ENCODE measurements at places on chromosomes 5 and 9.

- H3K36me3 ChIP-seq, result no peaks in the 10 kb centered on the region
- no peak overlapping the region for H3K4me3 ChIP-seq
- H3K4me1 ChIP-seq, result peaks cover 25% of the 10 kb centered on the region
- DNase-seq, result no peak
Measured at GRCh38 chr5:9624196-9624947, 5.8 kb downstream of the TAS2R1 start.

DNA sequence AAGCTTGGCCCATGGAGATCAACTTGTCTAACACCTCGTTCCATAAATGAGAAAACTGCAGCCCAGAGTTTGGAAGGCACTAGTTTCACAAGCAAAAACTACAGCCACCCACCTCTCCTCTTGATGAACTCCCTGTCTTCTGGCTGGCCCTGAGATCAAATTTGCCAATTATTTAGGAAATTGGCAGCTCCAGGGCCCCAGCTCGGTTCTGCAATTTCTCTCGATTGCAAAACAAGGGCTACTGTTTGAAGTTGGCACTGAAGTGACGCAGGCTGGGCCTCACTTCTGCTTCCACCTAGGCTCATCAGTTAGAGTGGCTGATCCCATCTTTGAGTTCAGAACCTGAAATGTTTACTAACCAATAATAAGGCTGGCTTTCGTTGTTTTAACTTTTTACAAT lies 3.7 kb upstream of the GPX3 start:
- H3K27ac ChIP-seq, result no peak overlapping the region
- DNase-seq, result no peak
- no peaks in the 10 kb centered on the region for H3K36me3 ChIP-seq
- no peak overlapping the region for H3K4me3 ChIP-seq

GRCh38 chr5:130034566-130035210 lies 130.4 kb downstream of the CHSY3 start:
- H3K27me3 ChIP-seq, result no peaks in the 10 kb centered on the region
- H3K4me1 ChIP-seq, result peaks cover 4% of the 10 kb centered on the region
- H3K27ac ChIP-seq, result no peak overlapping the region
- no peak for DNase-seq
- no peaks in the 10 kb centered on the region for H3K36me3 ChIP-seq
- H3K4me3 ChIP-seq, result no peak overlapping the region

GRCh38 chr9:124950050-124950718 lies 9.3 kb upstream of the GOLGA1 start:
- H3K4me3 ChIP-seq, result no peak overlapping the region
- no peaks in the 10 kb centered on the region for H3K4me1 ChIP-seq
- no peak overlapping the region for H3K27ac ChIP-seq
- no peaks in the 10 kb centered on the region for H3K36me3 ChIP-seq
- no peak for DNase-seq

- no peak overlapping the region for H3K4me3 ChIP-seq
- no peaks in the 10 kb centered on the region for H3K4me1 ChIP-seq
- no peak for DNase-seq
- H3K27me3 ChIP-seq, result no peaks in the 10 kb centered on the region
- no peak overlapping the region for H3K27ac ChIP-seq
Measured at GRCh38 chr9:81132796-81133195, 556.6 kb downstream of the TLE1 start.

GRCh38 chr5:1462358-1462757 lies 17.1 kb upstream of the SLC6A3 start:
- no peak overlapping the region for H3K4me3 ChIP-seq
- H3K36me3 ChIP-seq, result peaks cover 38% of the 10 kb centered on the region
- H3K27me3 ChIP-seq, result no peaks in the 10 kb centered on the region
- H3K27ac ChIP-seq, result no peak overlapping the region

- no peak for DNase-seq
- H3K27ac ChIP-seq, result no peak overlapping the region
- H3K27me3 ChIP-seq, result no peaks in the 10 kb centered on the region
- no peaks in the 10 kb centered on the region for H3K4me1 ChIP-seq
Measured at GRCh38 chr5:170603578-170604565, 100.1 kb downstream of the KCNIP1 start.

GRCh38 chr5:60036192-60036938 lies 142.8 kb upstream of the PDE4D start:
- no peak overlapping the region for H3K27ac ChIP-seq
- H3K4me1 ChIP-seq, result no peaks in the 10 kb centered on the region
- no peaks in the 10 kb centered on the region for H3K36me3 ChIP-seq

DNA sequence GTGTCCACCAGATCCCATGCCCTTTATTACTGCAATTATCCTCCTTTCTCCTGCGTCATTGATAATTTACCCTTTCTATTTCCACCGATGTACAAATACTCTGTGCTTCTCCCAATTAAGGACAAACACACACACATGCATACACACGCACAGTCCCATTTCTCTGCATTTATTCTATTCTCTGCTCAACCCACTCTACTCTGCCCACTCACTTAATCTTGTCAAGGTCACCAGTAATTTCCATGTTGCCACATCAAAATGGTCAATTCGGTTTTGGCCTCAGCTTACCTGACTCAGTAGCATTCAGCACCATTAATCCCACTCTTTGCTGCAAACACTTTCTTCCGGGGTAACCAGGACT lies 14.6 kb upstream of the STRBP start:
- H3K4me3 ChIP-seq, result no peak overlapping the region
- no peaks in the 10 kb centered on the region for H3K27me3 ChIP-seq
- no peak overlapping the region for H3K27ac ChIP-seq
- no peak for DNase-seq
- no peaks in the 10 kb centered on the region for H3K4me1 ChIP-seq
- H3K36me3 ChIP-seq, result no peaks in the 10 kb centered on the region

- H3K4me1 ChIP-seq, result peaks cover 2% of the 10 kb centered on the region
- no peak overlapping the region for H3K4me3 ChIP-seq
- no peak for DNase-seq
- H3K36me3 ChIP-seq, result no peaks in the 10 kb centered on the region
- H3K27me3 ChIP-seq, result peaks cover 6% of the 10 kb centered on the region
Measured at GRCh38 chr9:126699401-126699881, 85.7 kb downstream of the LMX1B start.

DNA sequence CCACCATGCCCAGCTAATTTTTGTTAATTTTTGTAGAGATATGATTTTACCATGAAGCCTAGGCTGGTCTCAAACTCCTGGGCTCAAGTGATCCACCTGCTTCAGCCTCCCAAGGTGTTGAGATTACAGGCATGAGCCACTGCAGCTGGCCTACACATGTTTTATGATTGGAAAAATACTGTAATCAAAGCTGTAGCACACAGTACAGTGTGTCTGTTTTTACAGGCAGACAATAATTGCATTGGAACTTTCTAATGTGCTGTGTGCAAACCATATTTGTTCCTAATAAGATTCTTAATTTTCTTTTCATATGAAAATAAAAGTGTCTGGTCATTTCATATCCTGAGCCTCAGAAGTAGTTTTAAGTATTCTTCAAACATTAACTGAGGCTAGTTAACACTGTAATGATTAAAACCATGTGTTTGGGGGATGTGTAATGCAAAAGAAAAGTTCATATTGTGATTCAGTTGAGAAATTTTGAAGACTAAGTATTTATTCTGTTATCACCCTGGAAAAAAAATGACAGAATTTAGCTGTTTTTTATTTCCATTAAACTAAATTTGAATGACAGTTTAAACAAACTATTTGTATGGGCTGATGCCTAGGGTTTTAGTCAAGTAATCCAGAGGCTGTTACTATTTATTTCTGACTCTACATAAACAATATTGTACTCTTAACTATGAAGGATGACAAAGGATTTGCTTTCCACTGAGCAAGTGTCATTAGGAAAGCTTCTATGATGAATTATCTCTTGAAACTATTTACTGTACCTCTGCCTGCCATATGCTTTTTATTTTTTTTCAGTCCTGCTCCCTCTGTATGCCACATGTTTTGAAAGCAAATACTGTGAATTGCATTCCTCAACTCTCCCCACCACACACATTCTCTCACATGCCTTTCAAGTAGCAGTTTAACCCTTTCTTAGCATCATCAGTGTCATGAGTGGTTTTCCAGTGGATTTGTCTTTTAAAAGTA lies 111.5 kb downstream of the MTREX start:
- peaks cover 28% of the 10 kb centered on the region for H3K36me3 ChIP-seq
- no peak for DNase-seq
- H3K27me3 ChIP-seq, result no peaks in the 10 kb centered on the region
- H3K27ac ChIP-seq, result peak overlapping the region; percentile 7

- peaks cover 19% of the 10 kb centered on the region for H3K4me1 ChIP-seq
- H3K27ac ChIP-seq, result no peak overlapping the region
- no peaks in the 10 kb centered on the region for H3K27me3 ChIP-seq
- no peaks in the 10 kb centered on the region for H3K36me3 ChIP-seq
- no peak overlapping the region for H3K4me3 ChIP-seq
Measured at GRCh38 chr9:91033797-91034196, 232.2 kb downstream of the SYK start.

DNA sequence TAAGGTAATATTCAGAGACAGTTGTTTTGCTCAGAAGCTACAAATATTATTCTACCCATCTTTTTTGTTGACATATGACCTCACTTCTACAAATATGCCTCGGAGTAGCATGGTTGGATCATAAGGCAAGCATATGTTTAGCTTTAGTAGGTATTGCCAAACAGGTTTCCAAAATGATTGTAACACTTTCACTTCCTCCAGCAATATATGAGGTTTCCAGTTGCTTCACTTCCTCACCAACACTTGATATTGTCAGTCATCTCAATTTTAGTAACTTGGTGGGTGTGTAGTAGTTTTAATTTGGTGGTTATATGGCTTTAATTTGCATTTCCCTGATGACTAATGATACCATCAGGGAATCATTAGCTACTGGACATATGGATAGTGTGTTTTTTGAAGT lies 46.7 kb downstream of the TNFSF8 start:
- H3K27ac ChIP-seq, result no peak overlapping the region
- H3K27me3 ChIP-seq, result no peaks in the 10 kb centered on the region
- H3K4me1 ChIP-seq, result no peaks in the 10 kb centered on the region
- DNase-seq, result no peak

GRCh38 chr5:174625591-174626350 lies 98.6 kb upstream of the MSX2 start:
- H3K4me3 ChIP-seq, result no peak overlapping the region
- no peaks in the 10 kb centered on the region for H3K36me3 ChIP-seq
- no peaks in the 10 kb centered on the region for H3K27me3 ChIP-seq
- DNase-seq, result no peak
- H3K27ac ChIP-seq, result no peak overlapping the region

DNA sequence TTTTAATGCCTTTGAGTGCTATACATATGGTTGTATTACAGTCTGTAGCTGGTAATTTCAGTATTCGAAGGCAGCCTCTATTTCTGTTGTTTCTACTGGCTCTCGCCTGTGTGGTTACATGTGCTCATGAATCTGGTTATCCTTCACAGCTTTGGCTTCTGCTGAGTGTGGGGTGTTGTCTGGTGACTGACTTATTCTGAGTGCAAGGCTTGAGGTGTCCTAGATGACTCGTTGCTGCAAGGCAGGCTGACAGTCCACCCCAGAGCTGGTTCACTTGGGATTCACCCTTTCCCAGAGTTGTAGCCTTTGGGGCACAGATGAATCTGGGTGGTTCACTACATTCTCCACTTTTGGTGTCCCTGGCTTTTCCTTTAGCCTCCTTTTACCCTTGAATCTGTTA lies 41.4 kb downstream of the PDE8B start:
- H3K27ac ChIP-seq, result no peak overlapping the region
- DNase-seq, result no peak
- no peaks in the 10 kb centered on the region for H3K36me3 ChIP-seq
- no peaks in the 10 kb centered on the region for H3K27me3 ChIP-seq
- no peak overlapping the region for H3K4me3 ChIP-seq

DNA sequence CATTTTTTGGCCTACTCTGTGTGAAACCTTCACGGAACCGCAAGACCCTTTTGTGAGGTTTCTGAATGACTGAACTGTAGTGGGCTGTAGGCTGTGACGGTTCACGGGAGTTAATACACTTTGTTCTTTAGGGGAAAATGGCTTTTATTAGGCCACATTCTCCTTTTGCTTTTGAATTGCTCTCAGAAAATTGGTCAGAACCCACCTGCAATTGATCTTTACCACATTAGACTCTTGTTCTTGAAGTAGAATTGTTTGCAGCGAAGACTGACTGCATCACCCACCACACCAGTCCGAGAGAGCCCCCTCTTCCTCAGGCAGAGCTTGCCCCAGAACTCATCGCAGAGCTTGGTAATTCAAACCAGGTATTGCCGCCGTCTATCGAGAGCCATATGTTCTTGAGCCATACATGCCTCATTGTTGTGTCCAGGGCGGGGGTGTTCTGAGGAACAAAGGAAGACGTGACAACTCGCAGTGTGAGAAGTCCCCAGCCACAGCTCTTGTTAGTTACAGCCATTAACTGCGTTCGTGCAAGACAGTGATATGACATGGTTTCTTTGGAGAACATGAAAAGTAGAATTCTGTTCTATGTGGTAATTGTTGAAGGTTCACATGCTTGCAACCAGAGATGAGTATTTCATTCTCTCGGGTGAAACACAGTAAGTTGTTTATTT lies 166.4 kb upstream of the OTULINL start:
- no peak overlapping the region for H3K27ac ChIP-seq
- no peaks in the 10 kb centered on the region for H3K27me3 ChIP-seq
- H3K4me1 ChIP-seq, result no peaks in the 10 kb centered on the region
- H3K36me3 ChIP-seq, result peaks cover 28% of the 10 kb centered on the region

DNA sequence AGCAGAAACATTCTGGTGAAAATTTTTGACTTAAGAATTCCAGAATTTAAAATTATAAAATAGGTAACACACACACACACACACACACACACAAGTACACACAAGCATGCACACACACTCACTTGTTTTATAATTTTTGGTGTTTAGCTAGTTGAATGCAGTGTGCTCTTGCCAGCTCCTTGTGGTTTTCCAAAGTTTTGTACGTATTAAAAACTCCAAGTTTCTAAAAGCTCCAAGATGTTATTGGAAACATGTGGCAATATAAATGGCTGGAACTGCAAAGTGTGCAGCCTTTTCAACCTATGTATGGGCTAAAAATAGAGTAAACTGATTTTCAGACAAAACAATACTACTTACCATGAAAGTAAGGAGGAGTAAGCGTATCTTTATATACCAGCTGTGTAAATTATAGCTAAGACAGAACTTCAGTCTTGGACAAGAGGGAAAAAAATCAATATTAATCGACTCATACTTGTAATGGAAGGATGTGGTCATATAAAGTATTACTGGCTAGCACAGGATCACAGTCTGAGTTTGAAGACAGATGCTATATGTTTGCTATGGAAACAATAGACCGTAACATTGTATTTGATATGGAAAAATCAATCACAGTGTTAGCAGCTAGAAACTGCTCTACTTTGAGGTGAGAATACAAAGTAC lies 727.1 kb upstream of the GRAMD2B start:
- no peaks in the 10 kb centered on the region for H3K36me3 ChIP-seq
- no peaks in the 10 kb centered on the region for H3K4me1 ChIP-seq
- H3K27me3 ChIP-seq, result no peaks in the 10 kb centered on the region

DNA sequence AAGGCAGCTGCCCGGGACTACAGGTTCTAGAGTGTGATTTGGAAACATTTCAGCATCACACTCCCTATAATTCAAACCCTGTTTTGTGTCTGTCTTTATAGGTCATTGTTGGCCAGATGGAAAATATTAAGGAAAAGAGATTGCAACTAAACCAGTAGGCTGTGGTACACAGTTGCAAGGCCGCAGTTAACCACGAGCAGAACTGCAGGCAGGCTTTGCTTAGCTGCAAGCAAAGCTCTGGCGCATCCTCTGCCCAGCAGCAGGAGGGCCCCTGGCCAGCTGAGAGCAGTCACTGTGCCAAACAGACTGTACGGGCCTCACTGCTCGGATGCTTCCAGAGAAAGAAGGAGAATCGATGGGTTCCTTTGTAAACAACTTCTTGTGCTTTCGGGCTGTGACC lies 204.5 kb downstream of the DENND1A start:
- H3K4me3 ChIP-seq, result no peak overlapping the region
- H3K36me3 ChIP-seq, result no peaks in the 10 kb centered on the region
- no peaks in the 10 kb centered on the region for H3K4me1 ChIP-seq
- DNase-seq, result no peak
